ENCODE measurements at places on chromosomes 16 and 17. TPM values are rescaled to one million over a fixed set of nuclear protein-coding genes. Genes with fewer than 3 reads are reported as not detected.

DNA sequence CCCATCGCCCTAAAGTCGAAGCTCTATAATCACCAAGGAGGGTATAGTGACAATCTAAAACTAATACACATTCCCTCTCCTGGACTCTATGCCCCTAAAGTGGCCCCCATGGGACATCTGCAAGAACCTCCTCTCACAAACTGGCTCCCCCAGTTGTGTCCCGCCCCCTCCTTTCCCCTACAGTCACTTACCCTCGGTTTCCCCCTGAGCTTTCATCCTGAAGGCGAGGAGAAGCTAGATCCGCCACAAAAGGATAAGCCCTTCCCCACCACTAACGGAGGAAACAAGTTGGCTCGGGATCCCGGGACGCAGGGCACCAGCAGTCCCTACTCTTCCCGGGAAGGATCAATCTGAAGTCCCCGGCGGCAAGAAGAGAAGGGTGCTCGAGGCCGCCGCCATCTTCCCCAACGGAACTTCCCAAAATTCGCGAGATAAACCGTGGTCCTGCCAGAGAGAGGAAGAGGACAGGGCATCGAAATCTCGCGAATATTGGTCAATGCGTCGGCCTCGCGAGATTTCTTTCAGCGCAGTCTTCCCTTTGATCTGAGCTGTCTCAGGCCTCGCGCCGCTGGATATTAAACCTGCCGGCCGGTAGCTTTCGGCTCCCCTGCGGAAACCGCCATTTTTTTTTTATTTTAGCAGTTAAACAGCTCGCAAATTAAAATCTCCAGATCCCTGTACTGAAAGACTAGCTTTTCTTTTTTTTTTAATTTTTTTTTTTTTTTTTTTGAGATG is at the start of gene MED1:
TSS of gene MED1 (minus strand) at position 417 of the 735 bp plus-strand sequence. CDS start at position 216, 201 bp downstream.
- peak; percentile 98 for DNase-seq

The TTYH2 gene
- 73.5 TPM for total RNA-seq

- no peak for DNase-seq
Observed at GRCh38 chr16:72362973-72363372, 191.0 kb upstream of the PMFBP1 start.

DNA sequence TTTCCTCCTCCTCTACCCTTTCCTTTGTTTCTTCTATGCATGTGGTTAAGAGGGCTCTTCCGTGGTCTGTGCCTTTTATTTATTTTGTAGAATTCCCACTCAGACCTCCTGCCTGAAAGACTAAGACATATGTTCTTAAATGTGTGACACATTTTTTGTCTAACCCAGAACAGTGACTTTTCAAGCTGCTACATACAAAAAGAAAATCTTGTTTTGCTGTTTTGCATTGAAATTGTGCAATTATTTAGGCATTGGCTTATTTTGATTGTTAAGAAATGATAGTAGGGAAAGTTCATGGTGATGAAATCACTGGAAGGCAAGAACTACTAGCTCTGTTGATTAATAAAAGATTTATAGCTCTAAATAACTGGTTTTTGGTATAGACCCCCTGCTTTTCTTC is 76.8 kb downstream of the TUBD1 start:
- no peak for DNase-seq

- no peak for DNase-seq
Observed at GRCh38 chr17:60230358-60230757, 80.6 kb downstream of the CA4 start.

GRCh38 chr17:75595284-75595919 is 7.8 kb downstream of the MYO15B start:
- no peak for DNase-seq

Measured in testis (tissue), 5 donors.